ENCODE measurements at places on chromosomes 3 and 15.

GRCh38 chr3:32480604-32481003, 22.0 kb downstream of the CMTM6 start:
- DNase-seq = no peak

DNA sequence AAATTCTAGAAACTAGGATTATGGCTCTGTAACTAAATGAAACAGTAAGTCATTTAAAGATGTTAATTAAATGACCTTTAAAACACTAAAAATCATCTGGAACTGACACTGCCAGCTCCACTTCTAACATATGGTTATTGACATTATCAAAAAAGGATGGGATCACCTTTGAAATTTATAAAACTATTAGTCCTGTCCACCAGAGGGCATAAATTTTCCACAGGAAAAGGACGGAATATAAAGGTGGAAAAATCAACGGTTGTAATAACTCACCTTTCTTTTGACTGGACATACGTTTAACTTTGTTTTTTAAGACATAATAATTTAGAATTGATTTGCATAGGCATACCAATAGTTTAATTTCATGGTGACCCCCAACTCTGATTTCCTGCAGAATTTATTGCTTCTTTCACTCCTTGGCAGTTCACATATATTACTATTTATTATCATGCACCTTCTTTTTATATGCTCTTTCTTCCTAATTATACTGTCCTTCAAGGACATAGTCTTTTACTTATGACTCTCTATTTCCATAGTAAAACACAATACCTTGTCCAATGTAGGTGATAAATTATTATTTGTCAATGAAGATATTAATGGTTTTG, 345.7 kb downstream of the CADM2 start:
- DNase-seq = no peak

GRCh38 chr15:42511007-42511391, 15.6 kb downstream of the SNAP23 start:
- no peak for DNase-seq

DNA sequence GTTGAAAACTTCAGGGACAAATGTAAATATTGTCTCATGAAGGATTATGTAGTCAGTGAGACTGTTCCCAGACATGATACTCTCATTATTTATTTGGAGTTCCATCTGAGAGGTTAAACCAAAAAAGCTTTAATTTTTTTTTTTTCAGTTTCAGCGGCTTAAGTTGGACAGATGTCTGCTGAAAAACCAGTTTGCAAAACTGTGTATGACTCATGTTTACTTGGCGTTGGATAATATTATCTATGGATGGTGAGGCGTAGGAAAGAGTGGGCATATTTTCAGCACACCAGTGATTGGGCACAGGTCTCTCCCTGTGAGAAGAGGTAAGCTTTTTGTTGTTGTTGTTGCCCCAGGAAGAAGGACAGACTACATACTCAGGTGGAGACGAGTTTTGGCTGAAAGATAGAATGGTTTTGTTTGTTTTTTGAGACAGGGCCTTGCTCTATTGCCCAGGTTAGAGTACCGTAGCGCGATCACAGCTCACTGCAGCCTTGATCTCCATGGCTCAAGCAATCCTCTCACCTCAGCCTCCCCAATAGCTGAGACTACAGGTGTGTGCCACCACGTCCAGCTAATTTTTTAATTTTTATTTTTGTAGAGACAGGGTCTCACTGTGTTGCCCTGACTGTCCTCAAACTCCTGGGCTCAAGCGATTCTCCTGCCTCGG, 16.4 kb upstream of the ANXA2 start:
- no peak for DNase-seq
